ENCODE measurements at places on chromosomes 11 and 22.

GRCh38 chr22:36913427-36914389, at the start of gene CSF2RB:
Gene CSF2RB, plus strand, starts transcription at chr22:36913628. Its CDS starts 8,580 bp downstream, at chr22:36922208.
- DNase-seq: no peak

DNA sequence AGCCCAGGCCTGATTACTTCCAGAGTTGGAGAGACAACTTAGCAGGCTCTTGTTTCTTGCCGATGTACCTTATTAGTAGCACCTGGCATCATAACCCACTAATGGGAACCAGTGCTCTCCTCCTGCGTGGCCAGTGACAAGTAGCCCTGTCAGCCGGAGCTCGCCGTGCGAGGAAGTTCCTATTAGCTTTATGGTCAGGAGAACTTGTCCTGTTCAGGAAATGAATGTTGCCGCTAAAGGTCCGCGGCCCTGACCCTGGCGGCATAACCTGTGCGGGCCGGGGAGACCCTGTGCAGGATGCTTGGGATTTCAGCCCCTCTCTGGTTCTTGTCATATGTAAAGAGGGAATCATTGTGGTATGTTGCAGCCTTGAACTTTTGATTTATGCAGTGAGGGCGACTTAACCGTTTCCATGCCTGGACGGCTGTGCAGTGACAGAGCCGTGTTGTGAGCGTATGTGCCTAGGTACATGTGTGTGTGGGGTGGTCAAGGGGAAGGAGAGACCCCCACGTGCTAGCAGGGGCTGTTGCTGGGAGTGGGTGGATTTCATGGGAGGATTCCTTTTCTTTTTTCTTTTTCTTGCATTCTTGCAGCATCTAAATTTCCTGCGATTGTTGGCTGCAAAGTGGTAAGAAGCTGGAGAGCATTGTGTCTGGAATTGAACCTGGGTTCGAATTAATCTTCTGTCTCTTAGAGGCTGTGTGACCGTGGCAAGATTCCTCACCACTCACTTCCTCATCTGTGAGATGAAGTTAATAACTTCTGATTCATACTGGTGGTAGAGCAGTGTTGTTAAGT, 15.2 kb downstream of the ZBTB16 start:
- no peak for DNase-seq

GRCh38 chr22:47780281-47780875, 1017.9 kb downstream of the TBC1D22A start:
- DNase-seq: no peak

GRCh38 chr11:119786431-119787073, 57.6 kb upstream of the NECTIN1 start:
- no peak for DNase-seq

DNA sequence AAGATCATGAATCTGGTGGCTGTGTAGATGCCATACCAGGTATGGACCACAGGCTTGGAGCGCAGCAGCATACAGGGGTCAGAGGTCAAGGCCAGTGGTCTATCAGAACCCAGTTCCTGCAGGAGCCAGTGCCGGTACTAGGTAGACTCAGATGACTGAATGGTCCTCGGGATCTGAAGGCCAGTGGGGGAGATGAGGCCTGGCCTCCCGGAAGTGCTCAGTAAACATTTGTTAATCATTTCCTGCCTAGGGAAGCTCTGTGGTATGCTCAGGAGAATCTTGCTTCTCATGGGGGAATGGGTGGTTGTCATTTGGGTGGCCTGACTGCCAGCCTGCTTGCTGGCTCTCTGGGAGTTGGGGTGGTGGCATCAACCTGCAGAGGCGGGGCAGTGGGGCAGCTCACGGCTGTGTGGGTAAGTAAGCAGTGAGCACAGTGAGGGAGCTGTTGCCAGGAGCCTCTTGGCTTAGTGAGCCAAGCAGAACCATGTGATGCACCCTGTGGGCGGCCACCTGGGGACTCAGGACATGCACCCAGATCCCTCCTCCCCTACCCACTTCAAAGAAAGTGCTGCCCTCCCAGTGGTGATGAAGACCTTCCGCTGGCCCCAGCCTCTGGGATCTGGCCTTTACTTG, 33.0 kb downstream of the PTPRJ start:
- no peak for DNase-seq

- DNase-seq: no peak
Measured at GRCh38 chr11:57353036-57353435, 14.9 kb downstream of the P2RX3 start.

DNA sequence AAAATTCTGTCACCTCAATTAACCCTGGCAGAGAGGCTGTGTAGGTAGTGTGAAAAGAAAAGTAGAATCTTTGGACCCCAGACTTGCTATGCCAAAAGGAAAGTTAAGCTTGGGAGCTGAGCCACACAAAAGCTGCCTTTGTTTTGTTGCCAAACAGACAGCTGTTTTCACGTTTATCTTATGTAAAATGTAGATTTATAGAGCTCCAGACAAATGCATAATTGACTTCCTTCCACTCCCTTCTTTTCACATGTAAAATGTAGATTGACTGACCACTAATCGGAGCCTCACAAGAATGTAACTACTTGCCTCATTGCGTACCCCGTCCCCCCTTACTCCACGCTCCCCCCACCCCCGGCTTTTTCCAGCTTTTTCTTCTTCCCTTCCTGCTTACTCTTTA, 2302.2 kb upstream of the RAG2 start:
- no peak for DNase-seq

- no peak for DNase-seq
Measured at GRCh38 chr11:65476632-65477148, 22.2 kb upstream of the MALAT1 start.

GRCh38 chr11:130609121-130610035, 160.9 kb downstream of the ADAMTS15 start:
- DNase-seq: no peak

- no peak for DNase-seq
Measured at GRCh38 chr22:26586556-26587325, 3.2 kb downstream of the TPST2 start.

GRCh38 chr11:93532281-93532789, 10.9 kb downstream of the SMCO4 start:
- DNase-seq: no peak

DNA sequence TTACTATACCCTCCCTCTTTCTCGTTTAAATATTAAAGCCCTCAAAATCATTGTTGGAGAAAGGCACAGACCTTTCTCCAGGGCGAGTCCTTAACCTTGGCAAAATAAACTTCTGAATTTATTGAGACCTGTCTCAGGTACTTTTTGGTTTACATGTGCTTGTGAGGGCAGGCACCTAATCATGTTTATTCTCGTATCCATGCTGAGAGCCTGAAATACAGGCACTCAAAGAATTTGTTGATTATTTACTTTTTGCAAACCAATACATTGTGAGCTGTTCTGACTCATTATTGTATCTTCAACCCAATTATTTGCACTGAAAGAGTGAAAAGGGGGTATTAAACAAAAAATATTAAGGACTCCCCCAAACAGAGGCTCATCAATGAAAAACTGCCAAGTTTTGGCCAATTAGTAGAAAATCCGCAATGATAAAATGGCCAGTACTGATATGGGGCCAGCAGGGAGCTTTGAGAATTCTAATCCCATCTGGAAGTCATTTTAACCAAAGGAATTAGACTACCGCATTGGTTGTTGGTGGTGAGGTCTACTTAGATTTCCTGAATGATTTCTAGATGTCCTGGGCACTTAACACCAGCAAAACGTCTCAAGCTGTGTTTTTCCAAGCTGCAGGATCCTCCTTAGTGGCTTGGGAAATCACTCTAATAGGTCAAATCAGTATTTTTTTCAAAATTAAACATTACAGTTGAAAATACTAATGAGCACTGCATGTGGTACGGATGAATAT, 157.3 kb downstream of the SWAP70 start:
- DNase-seq: no peak

DNA sequence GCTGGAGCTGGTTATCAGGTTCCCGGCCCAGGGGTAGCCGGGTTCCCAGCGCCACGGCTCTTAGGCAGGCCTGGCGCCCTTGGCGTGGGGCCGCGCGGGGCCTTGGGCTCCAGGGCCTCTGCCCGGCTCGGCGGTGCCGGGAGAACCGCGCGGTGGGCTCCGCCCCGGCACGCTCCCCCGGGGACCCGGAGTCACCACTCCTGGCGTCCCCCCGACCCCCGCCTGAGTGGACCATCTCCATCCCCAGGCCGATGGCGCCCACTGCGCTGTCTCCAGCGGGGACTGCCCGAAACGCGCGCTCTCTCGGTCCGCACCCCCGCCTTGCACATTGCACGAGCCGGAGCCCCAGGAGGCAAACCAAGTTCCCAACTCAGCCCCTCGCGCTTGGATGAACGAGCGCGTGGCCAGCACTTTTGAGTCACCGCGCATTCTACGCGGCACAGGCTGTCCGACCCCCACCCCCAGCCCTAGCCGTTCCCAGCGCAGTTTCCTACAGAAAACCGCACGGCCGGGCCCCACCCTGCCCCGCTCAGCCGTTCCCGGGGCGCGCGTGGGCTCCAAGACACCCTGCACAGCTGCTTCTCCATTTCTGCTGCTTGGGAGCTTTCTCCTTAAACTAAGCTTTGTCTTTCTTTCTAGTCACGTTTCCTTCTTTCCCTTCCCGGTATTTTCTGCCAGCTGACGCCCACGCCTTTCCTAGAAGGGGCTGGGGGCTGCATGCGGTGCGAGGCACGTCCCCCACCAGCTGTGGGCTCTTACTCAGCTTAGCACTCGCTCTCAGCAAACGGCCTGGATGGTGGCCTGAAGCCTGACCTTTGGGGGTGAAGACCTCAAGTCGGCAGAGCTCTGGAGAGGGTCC, 650 bp upstream of the CHID1 start:
- DNase-seq: peak; percentile 33

DNA sequence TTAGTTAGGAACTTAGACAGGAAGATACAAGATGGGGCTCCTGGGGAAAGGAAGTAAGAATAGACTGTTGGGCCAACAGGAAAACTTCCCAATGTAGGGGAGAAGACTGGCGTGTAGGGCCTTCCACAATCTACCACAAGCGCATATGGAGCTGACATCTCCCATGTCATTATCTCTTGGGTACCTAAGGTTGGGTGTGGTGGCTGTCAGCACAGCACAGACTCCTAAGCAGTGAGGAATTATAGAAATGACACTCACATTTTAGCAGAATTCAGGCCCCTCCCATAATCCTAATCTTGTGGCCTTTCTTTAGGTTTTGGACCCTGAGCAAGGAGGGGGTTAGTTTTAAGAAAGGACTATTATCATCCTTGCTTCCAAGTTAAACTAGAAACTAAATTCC, 11.6 kb downstream of the TRIM21 start:
- DNase-seq: no peak

GRCh38 chr11:57763568-57763967, 2.0 kb downstream of the CTNND1 start:
- no peak for DNase-seq

DNA sequence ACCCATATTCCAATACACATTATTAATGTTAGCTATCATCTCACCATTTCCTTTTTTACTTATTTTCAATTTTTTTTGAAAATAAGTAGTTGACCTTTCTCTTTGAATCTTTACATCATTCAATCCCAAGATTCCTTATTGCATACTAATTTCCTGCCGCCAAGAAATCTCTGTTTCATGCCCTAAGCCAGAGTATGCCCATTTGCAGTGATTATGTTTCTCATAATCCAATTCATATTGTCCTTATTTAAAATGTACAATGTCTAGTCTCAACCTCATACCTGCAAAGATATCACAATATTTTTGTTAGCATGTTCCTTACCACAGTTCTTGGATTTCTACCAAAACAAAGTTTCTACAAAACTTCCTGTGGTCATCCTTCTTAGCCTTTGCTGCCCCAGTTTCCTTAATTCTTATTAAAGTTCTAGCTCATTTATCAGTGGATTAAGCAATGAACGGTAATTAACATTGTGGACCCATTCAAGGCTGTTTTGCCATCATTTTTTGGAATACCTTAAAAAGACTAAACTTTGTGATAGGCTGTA, 75.3 kb downstream of the CD44 start:
- no peak for DNase-seq

Data from stimulated activated CD4-positive, alpha-beta T cell treated with anti-CD3 and anti-CD28 coated beads, Interleukin-4, amount 100 ng/mL, for 48 hours (primary cell).